KG1 (cell line): ENCODE measurements at places on chromosomes 2 and 18.

DNA sequence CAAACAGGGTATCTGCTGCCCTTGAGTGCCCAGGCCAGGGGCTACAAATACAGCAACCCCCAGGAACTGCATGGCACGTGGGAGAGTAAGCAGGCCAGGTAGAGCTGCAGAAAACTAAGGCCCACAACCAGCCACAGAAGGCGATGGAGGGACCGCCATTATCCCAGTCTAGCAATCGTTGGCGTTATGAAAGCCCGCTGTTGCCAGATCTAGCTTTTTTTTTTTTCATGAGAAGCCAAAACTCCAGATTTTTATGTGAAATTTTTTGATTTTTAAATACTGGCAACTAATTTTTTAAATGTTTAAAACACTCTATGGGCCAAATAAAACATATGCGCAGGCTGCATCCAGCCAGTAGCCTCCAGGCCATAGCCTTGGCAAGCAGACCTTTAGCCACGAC is 59.8 kb downstream of the DNMT3A start:
- DNase-seq, result no peak

DNA sequence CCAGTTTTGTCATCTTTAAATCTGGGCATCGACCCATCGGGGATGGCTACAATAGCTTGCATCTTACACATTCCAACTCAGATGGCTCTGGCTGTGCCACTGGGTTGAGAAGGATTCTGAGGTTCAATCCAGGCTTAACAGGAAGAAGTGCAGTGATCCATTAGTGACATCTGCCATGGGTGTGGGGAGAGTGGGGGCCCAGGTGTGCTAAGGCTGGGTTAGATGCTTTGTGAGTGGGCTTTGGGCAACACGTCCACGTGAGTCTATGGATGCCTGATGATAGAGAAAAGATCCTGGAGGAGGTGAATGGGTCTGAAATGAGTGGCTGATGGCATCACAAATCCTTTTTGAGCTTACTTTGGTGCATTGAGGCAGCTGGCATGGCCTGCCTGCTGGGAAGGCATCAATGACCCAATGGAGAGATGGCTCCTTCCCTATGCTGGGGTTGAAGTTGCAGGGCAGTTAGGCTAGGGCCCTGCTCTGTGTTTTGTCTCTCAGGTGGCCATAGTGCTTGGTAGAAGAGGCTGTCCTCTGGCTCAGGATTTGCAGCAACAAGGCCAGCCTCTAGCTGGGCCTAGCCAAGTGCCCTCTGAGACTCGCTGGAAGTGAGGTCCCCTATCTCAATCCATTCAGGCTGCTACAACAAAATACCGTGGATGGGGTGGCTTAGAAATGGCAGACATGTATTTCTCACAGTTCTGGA is 56.7 kb downstream of the HS1BP3 start:
- no peak for DNase-seq

DNA sequence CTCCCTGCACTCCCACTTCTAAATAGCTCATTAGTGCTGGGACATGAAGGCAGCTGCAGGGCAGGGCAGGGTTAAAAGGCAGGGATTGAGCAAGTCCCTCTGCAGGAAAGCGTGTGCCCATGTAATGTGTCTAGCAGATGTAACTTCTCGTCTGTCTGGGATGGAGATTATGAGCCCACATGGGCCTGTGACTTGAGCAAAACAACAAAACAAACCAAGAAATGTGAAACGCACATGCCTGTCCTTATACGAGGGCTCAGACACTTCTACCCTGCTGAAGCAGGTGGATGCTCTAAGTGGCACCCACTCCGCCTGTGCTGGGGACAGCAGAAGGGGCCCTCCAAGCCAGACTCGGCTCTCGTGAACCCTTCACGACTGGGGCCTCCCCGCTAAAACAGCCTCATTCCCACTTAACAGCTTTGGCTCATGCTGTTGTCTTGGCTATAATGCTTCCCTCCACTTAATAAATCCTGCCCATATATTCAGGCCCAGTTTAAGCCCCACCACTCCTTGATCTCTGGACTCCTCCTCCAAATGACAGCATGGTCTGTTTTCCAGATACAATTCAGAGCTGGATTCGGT is 40.9 kb downstream of the TMEM247 start:
- DNase-seq, result no peak

DNA sequence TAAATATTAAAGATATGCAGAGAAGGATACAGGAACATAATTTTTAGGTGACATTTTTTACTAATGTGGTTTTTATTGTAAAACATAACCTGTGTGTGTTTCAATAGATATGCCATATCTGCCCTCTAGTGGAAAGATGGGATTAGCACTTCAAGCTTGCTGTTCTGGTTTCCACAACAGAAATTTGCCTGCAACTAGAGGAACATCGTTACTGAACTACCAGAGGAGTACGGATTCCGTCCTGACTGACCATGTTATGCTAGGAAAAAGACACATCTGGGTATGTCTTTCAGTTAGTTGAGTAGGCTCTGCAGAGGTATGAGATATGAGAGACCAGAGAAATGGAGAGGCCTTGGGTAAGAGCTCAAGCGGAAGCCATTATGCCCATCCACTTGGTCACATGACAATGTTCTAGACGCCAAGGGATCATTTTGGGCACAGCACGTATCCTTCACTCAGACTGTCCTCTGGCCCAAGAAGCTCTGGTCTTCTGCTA is 104.9 kb downstream of the MBD2 start:
- peak; percentile 18 for DNase-seq

DNA sequence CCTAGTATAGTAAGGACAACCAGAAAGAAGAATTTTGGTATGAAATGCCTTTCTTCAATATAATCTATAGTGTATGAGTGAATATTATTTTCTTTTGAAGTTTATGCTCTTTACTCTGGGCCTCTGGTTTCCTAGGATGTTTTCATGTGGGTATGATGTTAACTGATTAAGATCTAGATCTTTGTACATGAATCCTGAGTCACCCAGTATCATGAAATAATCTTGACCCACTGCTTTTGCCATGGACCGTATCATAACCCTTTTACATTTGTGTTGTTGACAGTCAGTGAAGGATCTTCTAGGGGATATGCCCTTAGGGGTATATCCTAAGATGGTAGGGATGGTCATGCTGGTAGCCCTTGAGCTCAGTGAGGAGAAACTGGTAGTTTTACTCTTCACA is 100.3 kb downstream of the RAB3GAP1 start:
- DNase-seq, result no peak

DNA sequence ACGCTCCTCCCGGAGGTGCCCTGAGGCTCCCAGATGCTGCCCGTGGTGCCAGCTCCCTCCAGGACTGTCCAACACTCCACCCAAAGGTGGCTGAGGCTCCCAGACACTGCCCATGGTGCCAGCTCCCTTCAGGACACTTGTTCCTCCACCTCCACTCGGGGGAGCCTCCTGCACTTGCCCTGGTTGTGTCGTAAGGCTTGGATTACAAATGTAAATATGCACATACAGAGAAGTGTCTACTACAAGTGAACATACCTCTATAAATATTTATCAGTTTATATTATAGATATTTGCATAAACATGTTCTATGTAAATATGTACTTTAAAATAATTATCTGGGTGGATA is 143.3 kb downstream of the PXDN start:
- no peak for DNase-seq

DNA sequence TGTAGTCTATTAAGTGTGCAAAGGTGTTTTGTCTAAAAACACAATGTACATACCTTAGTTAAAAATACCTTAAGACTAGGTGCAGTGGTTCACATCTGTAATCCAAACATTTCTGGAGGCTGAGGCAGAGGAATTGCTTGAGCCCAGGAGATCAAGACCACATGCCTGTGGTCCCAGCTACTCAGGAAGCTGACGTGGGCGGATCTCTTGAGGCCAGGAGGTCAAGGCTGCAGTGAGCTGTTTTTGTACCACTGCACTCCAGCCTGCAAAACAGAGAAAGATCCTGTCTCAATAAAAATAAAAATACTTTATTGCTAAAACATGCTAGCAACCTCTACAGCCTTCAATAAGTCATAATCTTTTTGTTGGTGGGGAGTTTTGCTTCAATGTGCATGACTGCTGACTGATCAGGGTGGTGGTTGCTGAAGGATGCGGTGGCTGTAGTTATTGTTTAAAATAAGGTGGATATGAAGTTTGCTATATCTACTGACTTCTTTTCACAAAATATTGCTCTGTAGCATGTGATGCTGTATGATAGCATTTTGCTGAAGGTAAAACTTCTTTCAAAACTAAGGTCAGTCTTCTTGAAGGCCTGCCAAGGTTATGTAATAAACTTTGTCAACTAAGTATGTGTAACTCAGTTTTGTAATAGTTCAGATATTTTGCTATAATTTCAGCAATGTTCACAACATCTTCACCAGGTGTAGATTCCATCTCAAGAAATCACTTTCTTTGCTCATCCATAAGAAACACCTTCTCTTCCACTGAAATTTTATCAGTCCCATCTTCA is 1238.0 kb upstream of the NRXN1 start:
- no peak for DNase-seq
